ENCODE measurements at places on chromosomes 7 and 10.

GRCh38 chr10:86658751-86659150, 4.4 kb downstream of the OPN4 start:
- DNase-seq: no peak

DNA sequence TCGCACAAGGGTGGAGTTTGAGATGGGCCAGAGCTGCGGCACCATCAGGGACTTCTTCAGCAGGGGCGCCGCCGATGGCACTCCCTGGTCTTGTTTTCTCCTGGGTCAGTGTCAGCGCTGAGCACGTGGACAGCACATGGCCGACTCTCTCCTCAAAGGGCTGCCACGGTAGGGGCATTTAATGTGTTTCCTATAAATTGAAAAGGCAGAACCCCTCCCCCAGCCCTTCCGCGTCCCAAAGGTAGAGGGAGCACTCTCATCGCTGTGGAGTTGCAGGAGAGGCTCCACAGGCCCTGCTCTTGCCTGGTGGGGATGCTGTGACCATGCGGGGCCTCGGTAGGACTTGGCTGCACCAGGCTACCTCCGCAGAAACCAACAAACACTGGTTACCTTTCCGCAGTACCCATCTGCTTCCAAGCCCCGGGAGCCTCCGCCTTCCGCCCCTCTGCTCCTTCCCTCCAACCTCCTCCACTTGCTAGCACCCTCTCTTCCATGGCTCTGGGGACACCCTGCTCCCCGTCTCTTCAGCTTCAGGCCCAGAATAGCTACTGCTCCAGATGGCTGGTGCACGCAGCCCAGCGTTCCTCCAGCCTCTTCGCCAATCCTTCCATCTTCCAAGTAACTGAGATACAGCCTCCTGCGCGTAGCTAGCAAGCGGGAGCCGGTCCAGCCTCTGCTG, 166.3 kb upstream of the ADCY1 start:
- DNase-seq: no peak

DNA sequence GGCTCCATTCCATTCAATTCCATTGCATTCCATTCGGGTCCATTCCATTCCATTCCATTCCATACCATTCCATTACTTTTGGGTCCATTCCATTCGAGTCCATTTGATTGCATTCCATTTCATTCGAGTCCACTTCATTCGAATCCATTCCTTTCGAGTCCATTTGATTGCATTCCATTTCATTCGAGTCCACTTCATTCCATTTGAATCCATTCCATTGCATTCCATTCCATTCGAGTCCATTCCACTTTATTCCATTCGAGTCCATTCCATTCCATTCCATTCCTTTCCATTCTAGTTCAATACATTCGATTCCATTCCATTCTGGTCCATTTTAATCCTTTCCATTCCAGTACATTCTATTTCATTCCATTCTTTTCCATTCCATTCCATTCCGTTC, 334.0 kb downstream of the ZNF33B start:
- no peak for DNase-seq

GRCh38 chr10:50885097-50885859, at the start of gene A1CF:
Gene A1CF (minus strand): TSS chr10:50885627. CDS start chr10:50859940, 25,687 bp downstream.
- DNase-seq: no peak
